ENCODE measurements at places on chromosomes 7 and 10.

- peak; percentile 12 for DNase-seq
These were observed 86.2 kb downstream of the HIBADH start for GRCh38 chr7:27576360-27576944.

DNA sequence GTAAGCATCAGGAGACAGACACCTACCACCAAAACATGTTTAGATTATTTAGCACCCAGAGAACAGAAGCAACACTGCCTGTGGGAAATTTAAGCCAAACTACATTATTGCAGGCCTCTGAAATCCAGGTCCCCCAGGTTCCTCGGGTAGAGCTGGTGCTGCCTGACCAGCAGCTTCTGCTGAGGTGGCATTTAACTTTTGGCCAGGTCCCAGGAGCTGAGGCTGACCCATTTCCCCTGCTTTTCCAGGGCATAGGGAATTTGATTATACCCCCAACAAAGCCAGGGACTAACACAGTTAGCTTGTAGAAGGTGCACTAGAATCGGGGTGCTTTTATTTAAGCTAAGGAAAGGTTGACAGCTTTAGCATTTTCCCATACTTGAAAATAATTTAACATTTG, 4.7 kb downstream of the LRRC4 start:
- no peak for DNase-seq

- peak; percentile 10 for DNase-seq
These were observed 563 bp upstream of the JMJD1C start for GRCh38 chr10:63466144-63466935.

- DNase-seq: no peak
These were observed 72.3 kb downstream of the ZRANB1 start for GRCh38 chr10:125014086-125014830.

DNA sequence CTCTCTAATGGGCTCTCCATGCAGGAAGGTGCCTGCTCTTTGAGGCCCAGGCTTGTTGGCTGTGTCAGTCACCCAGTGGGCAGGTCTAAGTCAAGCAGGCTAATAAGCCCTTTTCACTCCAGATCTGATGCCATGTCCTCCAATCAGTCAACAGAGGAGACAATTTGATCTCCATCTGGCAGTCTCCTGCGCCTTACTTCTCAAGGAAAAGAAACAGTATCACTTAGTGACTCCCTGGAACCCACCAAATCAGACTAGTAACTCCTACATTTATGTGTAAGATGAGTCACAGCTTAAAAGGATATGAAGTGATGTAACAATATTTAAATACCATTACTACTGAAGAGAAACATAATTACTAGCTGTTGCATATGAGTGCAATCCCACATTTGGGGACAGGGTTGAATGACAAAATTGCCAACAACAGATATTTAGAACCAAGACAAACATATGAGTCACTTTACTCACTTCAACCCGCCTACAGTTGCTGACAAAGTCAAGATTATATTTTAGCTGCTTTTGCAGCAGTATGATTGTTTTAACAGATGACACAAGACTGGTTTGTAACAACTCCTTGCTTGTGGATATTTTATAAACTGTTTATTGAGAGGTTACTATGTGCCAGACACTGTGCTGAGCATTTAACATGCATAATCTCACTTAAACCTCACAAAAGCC, 72.1 kb downstream of the USP6NL start:
- DNase-seq: no peak

- DNase-seq: no peak
These were observed 98.7 kb downstream of the POLL start for GRCh38 chr10:101489355-101489754.
